ENCODE measurements at places on chromosomes 4 and X.

DNA sequence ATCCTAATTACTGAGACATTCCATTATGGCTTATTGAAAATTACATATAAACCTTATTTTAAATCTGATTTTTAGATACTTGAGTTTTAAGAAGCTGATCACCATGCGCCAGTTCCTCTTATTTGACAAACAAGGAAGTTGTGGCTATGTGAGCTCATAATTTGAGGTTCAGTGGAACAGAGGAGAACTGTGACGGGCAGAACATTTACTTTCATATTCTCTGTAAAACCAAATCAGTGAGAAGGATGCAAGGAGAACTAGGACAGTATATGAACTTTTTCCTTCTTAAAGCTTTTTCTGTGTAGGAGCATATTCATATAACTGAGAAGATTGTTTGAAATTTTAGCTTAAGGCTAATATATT is 25.3 kb downstream of the STIM2 start:
- DNase-seq = peak; percentile 19

- no peak for DNase-seq
Measured at GRCh38 chrX:95797344-95797743, 887.3 kb upstream of the DIAPH2 start.

DNA sequence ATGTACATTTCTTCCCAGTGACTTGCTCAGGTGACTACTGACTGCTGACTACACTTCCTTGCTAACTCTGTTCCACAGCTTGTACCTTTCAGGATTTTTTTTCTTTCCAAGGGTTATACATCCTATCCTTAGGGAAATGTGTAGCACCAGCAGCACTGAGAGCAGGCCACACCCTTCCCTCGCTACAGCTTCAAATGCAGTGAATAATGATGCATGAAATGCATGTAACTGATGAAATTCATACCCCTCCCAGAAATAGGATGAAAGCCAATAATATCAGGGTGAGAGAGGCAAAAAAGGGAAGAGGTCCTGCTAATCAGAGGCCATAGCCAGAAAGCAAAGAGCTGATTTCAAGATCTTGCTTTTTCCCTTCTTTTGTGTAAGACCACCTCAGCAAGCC is 6.2 kb upstream of the FGF16 start:
- no peak for DNase-seq

GRCh38 chr4:64796581-64796980 is 387.3 kb upstream of the TECRL start:
- DNase-seq = no peak

DNA sequence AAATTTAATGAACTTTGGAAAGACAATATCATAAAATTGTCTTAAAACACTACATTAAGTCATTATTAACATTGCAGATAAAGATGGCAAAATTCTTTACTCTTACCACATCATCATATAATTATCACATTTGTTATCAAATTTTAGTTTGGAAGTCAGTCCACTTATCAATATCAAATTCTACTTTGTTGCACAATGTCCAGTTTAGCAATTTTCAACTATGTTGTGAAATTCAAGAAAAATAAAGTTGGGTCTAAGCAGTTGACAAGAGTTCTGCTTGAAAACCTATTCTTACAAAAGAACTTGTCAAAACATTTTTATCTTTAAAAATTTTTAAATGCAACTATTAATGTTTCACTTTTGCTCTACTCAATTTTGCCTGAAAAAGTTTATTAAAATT is 44.7 kb upstream of the TET2 start:
- DNase-seq = no peak

GRCh38 chrX:115339441-115340025 is 50.0 kb downstream of the LUZP4 start:
- no peak for DNase-seq

- DNase-seq = peak; percentile 54
Measured at GRCh38 chrX:84168095-84168494, 19.9 kb downstream of the RPS6KA6 start.

DNA sequence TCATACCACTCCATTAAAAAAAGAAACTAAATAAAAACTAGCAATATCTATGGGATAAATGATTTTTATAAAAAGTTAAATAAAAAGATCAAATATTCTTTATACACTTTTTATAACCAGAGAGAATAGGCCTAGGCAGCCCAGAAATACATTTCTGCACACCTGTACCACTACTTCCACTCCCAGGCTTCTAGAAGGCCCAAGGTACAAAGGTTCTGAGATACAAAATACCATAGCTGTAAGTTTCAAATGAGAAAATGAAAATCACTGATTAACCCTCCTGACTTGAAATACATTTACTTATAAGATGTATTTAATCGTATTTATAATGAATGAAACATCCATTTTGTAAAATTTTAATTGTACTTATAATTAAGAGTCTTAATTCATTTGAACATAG is 226.5 kb upstream of the MAB21L2 start:
- no peak for DNase-seq

DNA sequence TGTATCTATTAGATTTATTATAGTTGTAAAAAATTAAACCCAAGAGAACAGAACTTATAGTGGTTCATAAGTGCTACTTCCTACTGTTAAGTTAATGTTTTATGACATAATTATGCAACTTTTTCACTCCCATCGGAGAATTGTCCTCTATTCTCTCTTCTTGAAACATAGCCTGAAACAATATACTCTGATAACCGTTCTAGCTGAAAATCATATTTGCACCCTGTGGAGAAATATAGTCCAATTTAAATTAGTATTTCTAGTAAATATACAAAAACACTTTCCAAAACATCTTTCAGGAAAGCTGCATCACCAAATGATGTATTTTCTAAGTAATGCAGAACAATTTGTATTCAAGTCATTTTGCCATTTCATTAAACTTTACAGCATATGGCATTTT is 586.4 kb downstream of the PRR32 start:
- DNase-seq = no peak

DNA sequence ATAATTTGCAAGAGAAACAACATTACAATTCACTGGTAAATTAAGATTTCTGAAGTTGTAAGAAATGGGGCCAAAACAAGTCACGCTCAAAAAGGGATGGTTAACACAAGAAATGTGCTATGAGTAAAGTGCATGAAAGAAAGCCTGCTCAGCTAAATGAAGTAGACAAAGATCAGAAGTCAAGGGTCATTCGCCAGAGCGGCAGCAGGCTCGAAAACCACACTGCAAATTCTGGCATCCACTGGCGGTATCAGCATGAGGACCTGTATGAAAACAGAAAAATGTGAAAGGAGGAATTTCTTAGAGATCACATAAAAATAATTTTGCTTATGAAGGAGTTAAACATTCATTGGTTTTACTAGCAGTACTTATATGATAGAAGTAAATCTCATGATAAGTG is 49.6 kb downstream of the FBXL5 start:
- no peak for DNase-seq

- no peak for DNase-seq
Measured at GRCh38 chr4:126752126-126752525, 880.6 kb upstream of the INTU start.

GRCh38 chr4:122744229-122744628 is 11.7 kb downstream of the BBS12 start:
- no peak for DNase-seq

DNA sequence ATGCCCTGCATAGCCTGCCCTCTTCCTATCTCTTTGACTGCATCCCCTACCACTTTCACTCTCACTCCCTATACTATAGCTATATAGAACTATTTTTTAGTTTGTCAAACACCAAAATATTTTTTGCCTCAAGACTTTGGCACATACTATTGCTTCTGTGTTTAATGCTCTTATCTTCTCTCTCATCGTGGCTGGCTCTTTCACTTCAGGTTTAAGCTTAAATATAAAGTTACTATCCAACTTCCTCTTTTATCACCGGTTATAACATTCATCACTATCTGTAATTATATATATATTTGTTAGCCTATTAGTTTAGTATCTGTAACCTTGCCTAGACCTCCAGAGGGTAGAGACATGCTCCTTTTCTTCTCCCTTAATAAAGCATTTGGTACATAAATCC is 11.5 kb upstream of the HMGB2 start:
- DNase-seq = no peak

DNA sequence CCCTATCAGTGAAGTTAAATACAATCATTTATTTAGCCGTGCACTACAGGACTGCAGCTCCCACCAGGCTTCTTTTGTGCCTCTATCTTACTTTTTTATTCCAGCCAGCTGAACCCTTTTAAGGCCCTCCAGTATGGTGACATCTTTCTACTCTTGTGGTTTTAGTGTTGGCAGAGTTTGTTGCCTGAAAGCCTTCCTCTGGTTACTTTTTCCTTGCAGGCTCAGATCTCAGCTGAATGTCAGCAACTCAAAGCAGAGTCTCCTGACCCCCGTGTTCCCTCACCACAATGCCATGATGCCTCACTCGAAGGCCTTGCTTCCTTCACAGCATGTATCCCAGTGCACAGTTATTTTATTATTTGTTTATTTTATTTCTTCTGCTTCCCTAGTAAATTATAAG is 818.9 kb upstream of the LCORL start:
- no peak for DNase-seq

- DNase-seq = peak; percentile 73
Measured at GRCh38 chr4:24472514-24473308, 111.6 kb downstream of the DHX15 start.

- DNase-seq = no peak
Measured at GRCh38 chr4:127327491-127327890, 305.3 kb upstream of the INTU start.

DNA sequence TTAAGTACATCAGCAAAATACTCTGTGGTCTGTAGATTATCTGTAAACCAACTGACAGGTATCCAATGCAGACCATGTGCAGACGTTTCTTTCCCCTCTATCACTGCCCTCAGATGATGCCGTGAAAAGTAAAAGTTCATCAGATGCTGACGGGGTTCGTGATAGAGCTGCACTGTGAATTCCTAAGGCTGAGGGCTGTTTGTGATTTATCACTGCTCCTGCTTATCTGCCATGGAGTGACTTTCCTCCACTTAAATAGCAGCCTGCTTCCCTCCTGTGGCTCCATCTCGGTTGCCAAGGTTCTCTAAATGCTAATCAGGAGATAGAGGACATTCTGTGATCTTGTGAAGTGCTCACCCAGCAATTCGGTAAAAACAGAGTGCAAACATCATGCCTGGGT is 89.3 kb upstream of the SRD5A3 start:
- DNase-seq = no peak

DNA sequence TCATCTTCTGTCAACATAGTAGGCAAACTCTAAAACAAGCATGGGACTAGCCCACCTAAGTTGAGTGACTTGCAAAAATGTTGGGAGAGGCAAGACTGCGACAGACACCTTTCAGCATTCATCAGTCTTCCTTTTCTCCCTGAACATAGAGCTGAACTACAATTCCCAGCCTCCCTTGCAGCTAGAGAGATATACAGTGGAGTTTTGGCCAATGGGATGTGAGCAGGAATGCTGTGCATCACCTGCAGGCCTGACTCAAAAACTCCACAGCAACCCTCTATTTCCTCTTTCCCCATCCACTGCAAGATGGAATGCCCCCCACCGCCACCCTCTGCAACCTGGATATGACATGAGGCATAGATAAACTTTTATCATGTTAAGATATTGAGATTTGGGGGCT is 66.5 kb downstream of the PDHA1 start:
- DNase-seq = no peak

- DNase-seq = no peak
Measured at GRCh38 chr4:170038769-170039168, 12.6 kb upstream of the MFAP3L start.

- DNase-seq = peak; percentile 21
Measured at GRCh38 chr4:167555338-167556022, 321.2 kb upstream of the SPOCK3 start.

GRCh38 chr4:53043055-53043454 is 180.9 kb downstream of the RASL11B start:
- no peak for DNase-seq

DNA sequence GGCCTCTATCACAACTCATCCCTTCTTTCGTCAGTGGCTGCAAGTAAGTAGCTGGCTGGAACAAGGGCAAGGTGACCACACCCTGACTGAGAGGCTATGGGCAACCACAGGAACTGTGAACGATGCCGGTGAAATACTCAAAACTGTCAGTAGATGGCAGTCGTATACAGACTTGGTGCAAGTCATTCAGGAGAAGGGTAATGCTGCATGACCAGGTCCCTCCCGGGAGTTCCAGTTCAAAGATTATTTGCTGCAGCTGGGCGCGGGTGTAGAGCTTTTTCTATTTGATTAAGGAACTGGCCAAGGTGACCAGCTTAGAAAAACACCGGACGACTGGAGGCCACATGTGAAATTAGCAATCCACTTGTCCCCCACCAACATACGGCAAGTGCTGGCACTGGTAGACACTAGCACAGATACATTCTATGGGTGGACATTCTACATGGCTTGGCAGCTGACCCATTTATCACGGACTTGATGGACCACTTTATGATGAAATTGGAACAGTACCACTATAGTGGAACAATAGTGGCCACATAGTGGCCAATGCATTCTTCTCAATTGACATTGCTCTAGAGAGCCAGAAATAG is 726.6 kb downstream of the TRAM1L1 start:
- DNase-seq = peak; percentile 91

DNA sequence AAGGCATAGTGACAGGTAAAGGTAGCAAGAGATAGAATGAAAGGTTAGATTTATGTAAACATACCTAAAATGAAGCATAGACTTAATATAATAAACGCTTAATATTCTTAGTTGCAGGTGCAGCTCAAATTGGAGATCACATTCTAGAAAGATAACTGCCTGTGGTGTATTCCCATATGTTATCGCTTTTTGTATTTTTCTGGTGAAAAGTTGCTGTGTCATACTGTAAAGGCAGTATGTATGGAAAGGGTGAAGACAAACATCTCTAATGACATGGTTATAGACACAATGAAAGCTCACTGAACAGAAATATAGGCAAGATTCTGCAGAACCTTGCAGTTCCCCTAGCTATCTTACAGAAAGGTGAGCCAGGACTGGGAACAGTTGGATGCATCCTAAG is 240.3 kb downstream of the DCLK2 start:
- DNase-seq = no peak

- DNase-seq = no peak
Measured at GRCh38 chr4:151646322-151646721, 114.5 kb downstream of the GATB start.

DNA sequence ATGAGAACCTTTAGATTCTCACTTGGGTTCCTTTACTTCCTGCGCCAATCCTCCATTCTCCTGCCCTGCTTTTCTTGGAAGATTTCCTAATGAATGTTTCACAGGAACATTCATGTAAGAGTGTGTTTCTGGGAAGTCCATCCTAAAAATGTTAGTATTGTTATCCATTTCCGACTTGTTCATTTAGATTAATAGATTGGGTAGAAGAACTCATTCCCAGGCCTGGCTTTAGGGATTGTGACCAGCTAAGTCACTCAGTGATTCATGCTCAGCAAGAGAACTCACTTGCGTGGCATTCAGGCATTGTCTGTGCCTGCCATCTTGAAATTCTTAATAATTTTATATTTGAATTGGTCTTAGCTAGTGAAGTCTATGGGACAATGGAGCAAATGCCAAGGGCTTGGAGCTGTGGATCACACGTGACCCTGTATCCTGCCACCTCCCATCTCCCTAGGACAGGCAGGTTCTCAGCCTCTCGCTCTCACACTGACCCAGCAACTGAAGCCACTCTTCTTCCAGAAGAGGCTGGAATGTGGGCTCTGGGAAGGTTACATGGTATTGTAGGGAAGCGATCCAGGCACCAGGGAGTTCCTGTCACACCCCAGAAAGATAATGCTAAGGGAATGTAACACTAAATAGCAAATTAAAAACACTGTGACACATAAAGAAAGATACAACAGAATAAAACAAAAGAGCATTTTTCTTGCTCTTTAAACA is 562.1 kb downstream of the TMA16 start:
- DNase-seq = peak; percentile 4

- DNase-seq = peak; percentile 67
Measured at GRCh38 chrX:132909643-132910042, 48.8 kb downstream of the HS6ST2 start.

GRCh38 chr4:25367004-25367621 is 9.9 kb upstream of the ANAPC4 start:
- peak; percentile 63 for DNase-seq

- no peak for DNase-seq
Measured at GRCh38 chr4:102447413-102447812, 53.7 kb upstream of the NFKB1 start.

Measured in epithelial cell of esophagus (primary cell).